Activated T-cell treated with anti-CD3 and anti-CD28 coated beads, Interleukin-2, amount 50 U/mL, for 72 hours (primary cell): ENCODE measurements at places on chromosomes 7 and 10. TPM values are rescaled to one million over a fixed set of nuclear protein-coding genes. Genes with fewer than 3 reads are reported as not detected.

The EPO gene
- total RNA-seq, result not detected

DNA sequence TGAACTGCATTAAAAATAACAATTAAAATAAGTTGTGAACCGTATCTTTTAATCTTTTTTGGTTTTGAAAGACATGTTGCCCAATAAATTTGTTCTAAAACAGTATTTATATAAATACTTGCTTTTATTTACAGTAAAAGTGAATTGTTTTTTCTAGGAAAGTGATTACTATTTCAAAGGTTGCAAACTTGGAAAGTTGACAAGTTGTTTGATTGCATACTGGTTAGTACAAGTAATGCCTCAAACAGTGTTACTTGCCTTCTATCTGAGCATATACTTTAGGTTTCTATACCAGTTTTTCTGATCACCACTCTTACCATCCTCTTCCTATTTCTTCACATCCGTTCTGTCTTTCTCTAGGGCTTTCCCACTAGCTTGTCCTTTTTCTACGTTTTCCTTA, 212.6 kb downstream of the FOXP2 start:
- peaks cover 14% of the 10 kb centered on the region for H3K27me3 ChIP-seq
- DNase-seq, result no peak
- no peaks in the 10 kb centered on the region for H3K4me1 ChIP-seq
- H3K4me3 ChIP-seq, result no peak overlapping the region
- H3K27ac ChIP-seq, result no peak overlapping the region

The ABCB1 gene
- 15.5 TPM for total RNA-seq

DNA sequence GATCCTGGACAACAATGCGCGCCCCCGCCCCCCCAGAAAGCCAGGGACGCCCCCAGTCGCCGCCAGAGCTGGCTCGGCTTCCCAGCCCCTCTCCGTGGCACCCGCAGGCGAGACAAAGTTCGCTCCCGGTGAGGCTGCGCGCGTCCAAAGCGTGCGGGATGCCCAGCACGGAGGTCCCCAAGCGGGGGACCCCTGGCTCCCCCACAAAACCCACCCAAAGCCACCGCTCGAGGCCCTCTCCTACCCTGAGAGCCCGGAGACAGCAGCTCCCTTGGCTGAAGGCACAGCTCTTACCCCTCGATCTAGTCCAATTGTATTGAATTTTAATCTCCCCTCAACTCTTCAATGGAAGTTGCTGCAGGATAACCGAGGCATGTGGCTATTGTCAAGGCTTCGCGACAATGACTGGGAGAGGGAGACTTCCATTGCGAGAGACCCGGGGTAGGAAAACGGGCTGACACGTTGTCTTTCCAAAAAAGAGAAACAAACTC, 305.3 kb downstream of the PRPF18 start:
- no peak for DNase-seq
- peak overlapping the region; percentile 79 for H3K4me3 ChIP-seq
- H3K27ac ChIP-seq, result no peak overlapping the region
- no peaks in the 10 kb centered on the region for H3K36me3 ChIP-seq

The NOD1 gene
- 17.8 TPM for total RNA-seq

The TUBB8 gene
- not detected for total RNA-seq

DNA sequence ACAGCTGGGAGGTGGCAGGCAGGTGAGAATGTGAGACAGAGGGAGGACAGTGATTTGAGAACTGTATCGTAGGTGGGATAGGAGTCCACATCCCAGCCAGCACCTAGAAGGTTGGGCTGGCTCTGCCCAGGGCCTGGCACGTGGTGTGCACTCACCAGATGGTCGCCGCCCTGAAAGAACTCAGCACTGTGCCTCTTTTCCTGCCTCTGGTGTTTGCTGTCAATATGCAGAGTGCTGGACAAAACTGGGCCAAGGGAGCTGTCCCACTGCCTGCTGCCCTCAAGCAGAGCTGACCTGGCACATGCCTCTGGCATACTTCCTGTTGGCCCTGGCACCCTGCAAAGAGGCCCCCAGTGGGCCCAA, 36.8 kb downstream of the CHST3 start:
- no peaks in the 10 kb centered on the region for H3K36me3 ChIP-seq
- DNase-seq, result no peak
- no peak overlapping the region for H3K4me3 ChIP-seq
- H3K27me3 ChIP-seq, result no peaks in the 10 kb centered on the region

GRCh38 chr10:76631884-76632766, 1005.5 kb downstream of the KCNMA1 start:
- no peak overlapping the region for H3K27ac ChIP-seq
- DNase-seq, result no peak
- no peaks in the 10 kb centered on the region for H3K36me3 ChIP-seq

The MRPS33 gene
- total RNA-seq, result 87.6 TPM

DNA sequence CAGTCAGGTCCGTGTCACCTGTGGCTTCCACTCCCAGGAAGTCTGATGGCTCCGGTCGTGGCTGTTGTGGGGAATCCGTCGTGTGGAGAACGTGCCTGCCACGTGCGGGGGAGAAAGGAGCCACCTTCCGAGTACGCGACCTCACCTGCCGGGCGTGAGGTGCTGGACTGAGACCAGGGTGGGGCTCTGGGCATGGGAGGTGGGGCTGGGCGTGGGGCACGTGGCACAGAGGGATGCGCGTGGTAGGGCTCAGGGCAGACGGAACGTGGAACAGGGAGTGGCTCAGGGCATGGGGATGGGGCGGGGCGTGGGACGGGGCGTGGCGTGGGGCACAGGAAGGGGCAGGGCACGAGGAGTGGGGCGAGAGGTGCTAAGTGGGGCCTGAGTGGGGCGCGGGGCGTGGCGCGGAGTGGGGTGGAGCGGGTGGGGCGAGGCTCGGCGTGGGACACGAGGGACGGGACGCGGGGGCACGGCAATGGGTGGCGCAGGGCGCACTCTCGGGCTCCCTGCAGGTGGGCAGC, 64.8 kb downstream of the C10orf143 start:
- no peak for DNase-seq
- H3K4me1 ChIP-seq, result no peaks in the 10 kb centered on the region
- H3K4me3 ChIP-seq, result no peak overlapping the region
- H3K27me3 ChIP-seq, result peaks cover 22% of the 10 kb centered on the region
- H3K36me3 ChIP-seq, result no peaks in the 10 kb centered on the region

DNA sequence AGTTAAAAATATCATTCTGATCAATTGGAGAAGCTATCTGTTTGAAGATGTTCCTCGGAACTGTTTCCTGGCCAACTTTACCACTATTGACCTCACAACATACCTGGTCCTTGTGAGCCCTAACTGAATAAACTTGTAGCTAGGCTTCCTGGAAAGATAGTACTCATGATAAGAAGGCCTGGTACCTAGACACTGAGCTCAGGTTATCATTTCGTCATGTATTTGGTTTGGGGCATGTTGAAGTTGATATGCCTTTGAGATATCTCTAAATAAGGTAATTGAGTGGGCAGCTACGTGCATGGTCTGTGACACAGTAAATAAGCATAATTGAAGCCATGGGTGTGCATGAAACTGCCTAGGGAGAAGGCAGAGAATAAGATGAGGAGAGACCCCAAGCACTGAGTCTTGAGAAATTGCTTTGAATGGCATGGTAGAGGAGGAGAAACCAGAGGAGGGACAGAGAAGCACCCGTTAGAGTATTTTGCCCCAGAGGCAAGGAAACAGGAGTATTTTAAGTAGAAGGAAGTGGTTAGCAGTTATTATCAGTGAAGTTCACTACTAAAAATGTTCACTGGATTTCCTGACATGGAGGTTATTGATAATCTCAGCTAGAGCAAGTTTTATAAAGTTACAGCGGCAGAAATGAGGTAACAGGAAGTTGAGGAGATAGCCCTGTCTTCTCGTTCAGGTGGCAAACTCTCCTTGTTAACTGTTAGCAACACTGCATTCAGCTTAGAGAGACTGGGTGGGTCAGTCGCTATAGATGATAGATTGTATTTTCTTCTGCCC, 55.6 kb downstream of the CC2D2B start:
- DNase-seq, result no peak
- peak overlapping the region; percentile 73 for H3K27ac ChIP-seq
- no peaks in the 10 kb centered on the region for H3K27me3 ChIP-seq
- H3K4me1 ChIP-seq, result peaks cover 21% of the 10 kb centered on the region
- H3K36me3 ChIP-seq, result peaks cover 5% of the 10 kb centered on the region
- H3K4me3 ChIP-seq, result peak overlapping the region; percentile 57

GRCh38 chr7:369476-370258, 79.7 kb downstream of the FOXL3 start:
- H3K27me3 ChIP-seq, result no peaks in the 10 kb centered on the region
- no peaks in the 10 kb centered on the region for H3K36me3 ChIP-seq
- no peak overlapping the region for H3K4me3 ChIP-seq
